Effector CD4-positive, alpha-beta T cell (primary cell): ENCODE measurements at places on chromosomes 4 and X.
A peak's percentile ranks its signal among the peaks of the same experiment; 100 is the strongest.

GRCh38 chrX:47620303-47620685, 637 bp upstream of the SYN1 start:
- DNase-seq, result no peak

GRCh38 chrX:46327566-46328115, 217.6 kb downstream of the ZNF674 start:
- no peak for DNase-seq

DNA sequence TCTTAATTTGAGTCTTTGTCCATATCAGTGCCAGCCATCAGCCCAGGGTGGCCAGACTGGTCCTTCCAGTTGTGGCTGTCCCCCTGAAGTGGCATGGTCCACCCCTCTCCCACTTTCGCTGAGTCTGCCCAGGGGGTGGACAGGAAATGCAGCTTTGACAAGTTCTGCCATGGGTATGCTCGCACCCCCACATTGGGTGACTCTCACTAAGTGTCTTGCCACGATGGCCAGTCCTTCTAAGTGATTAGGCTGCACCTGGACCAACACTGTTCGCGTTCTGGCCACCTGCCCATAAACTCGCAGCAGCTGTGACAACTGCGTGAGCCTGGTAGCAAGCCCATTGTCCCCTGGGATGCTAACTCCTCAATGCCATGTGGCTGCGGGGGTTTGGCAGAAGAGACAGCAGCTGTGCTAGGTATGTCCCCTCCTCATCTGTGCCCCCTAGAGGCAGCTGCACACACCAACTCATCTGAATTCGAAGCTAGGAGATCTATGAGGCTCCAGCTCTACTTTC, 10.0 kb upstream of the LNX1 start:
- DNase-seq, result no peak

DNA sequence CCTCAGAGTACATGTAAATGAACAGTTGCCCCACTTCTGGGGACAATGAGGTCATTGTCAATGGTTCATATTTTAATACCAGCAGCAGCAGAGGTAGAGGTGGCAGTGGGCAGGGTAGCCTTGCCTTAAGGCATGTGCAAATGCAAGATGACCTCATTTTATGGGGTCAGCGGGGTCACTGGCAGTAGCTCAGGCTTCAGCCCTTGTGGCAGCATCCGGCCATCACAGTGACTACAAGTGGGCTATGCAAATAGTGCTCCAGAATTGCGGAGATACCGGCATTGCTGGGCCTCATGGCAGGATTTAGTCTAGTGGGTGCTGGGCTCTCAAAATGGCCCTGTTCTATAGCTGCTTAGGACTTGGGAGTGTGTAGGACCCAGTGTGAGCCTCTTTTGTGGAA, 144.7 kb downstream of the FAM47A start:
- no peak for DNase-seq

- no peak for DNase-seq
Measured at GRCh38 chrX:39930786-39931528, 166.8 kb downstream of the BCOR start.

DNA sequence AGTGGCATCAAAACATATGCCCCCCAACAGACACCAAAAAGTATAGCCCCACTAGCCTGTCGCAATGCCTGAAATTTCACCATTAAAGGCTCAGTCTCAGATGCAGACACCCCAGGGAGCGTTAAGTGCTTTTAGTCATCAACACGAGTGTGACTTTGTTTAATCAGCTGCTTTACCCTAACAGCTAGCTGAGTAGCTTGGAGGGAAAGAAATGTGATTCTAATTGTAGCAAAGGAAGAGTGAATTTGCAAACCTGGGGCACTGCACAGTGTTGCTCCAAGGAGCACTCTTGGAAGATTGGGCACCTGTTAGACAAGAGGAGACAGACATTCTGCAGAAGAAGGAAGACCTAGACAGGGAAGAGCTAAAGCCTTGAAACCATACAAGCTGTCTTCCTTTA, 145.1 kb downstream of the BEND2 start:
- no peak for DNase-seq

DNA sequence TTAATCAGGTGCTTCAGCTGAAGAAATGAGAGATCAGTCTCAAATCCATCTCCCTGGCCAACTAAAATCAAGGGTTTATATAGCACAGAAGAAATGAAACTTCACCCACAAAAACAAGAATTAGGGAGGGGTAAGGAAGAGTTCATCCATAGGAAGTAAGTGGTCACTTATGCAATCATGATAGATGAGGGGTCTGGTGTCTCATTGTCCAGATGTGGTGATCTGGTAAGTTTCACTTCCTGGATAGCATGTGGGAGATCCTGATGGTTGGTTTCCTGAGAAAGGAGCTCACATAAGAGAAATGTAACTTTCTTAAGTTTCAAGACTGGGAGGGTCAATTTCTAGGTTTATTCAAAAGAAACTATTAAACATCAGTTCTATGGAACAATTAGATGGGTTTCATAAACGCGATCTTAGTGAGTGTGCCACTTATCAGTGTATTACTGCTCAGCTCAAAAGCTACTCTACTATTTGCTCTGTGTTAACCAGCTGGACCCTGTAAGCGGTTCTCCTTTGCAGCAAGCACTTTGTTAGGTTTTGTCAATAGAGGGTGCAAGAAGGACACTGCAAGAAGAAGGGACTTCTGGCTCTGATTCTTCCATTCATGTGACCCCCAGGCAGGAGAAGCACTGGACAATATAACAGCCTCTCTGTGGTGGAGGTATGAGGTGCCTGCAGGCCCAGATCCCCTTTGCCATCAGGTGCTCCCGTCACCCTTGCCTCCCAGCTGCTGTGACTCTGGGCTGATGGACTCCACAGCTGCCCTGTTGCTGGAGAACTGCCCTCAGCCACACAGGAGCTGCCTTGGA, 35.4 kb upstream of the HPSE start:
- no peak for DNase-seq

- no peak for DNase-seq
Measured at GRCh38 chr4:138775489-138775888, 240.1 kb upstream of the NOCT start.

GRCh38 chrX:21721195-21721594, 36.7 kb downstream of the SMPX start:
- no peak for DNase-seq

- no peak for DNase-seq
Measured at GRCh38 chr4:122663814-122664610, 43.1 kb upstream of the IL21 start.

DNA sequence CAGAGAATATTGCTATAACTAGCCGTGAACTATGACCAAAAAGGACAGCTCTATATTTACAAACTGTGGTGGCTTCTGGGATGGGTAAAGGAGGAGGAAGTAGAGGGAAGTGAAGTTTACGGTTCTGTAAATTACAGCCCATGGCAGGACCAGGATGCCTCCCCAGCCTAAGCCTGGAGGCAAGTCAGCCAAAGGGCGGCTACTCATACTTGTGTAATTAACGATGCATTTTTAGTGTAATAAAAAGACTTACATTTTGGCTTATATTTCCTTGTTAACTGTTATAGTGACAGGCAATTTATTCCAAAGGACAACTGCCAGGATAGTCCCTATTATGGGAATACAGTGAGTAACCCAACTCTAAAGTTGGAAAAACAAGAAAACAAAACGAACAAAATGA, 139.9 kb upstream of the OTUD4 start:
- DNase-seq, result no peak

- no peak for DNase-seq
Measured at GRCh38 chr4:132101526-132101925, 1047.6 kb upstream of the PCDH10 start.

DNA sequence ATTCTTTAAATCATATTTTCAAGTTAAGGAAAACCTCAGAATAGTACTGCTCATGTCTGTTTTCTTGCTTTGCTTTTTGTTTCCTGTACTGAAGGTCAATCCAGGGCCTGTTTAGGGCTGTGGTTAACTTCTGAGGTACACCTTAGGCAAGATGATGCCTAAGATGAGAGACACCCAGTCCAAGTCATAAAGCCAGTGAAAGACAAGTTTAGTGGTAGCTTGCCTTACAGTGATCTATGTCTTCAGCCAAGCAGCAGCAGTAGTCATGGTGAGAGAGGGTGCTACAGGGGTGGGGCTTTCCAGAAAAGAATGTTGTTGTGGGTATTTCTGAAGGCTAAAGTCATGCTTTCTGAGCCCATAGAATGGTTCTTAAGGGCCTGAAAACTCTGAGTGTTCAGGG, 173.7 kb downstream of the VSIG4 start:
- DNase-seq, result no peak

DNA sequence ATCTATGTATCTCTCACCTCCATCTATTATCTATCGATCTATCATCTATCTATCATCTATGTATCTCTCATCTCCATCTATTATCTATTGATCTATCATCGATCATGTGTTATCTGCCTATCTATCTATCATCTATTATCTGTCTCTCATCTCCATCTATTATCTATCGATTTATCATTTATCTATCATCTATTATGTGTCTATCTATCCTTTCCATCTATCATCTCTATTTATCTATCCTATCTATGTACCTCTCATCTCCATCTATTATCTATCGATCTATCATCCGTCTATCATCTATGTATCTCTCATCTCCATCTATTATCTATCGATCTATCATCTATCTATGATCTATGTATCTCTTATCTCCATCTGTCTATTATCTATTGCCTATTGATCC, 188.1 kb downstream of the ASMT start:
- DNase-seq, result no peak

- no peak for DNase-seq
Measured at GRCh38 chrX:64169988-64170387, 35.5 kb downstream of the AMER1 start.

GRCh38 chr4:1019729-1020470, 8.5 kb downstream of the FGFRL1 start:
- DNase-seq, result no peak

DNA sequence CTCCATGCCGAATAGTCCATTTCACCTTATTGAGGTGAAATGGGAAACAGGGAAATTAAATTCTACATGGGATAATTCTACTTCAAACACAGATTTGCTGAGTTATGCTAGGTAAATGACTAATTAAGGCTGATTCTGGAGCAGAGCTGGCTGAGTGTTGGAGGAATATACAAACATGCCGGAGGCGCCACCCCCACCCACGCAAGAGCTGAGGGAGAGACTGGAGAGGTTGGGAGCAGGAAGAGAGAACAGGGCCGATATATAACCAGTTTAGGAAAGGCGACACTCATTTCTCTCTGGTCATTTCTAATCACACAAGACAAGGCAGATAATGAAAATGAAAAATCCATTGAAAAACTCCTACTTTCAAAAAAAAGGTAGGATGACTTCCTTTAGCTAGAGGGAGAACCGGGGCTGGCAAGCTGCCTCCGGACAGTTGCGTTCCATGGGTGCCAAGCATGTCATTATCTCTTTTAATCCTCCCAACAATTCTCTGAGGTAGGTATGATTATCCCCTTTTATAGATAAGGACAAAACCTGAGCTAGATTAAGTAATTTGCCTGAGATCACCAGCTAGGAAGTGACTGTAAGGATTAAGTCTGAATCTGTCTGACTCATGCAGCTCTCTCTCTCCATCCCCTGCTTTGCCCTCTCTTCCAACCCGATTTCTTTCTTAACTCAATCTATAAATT, 27.6 kb upstream of the CFAP299 start:
- DNase-seq, result no peak

GRCh38 chr4:173530326-173531085, 477 bp upstream of the HAND2 start:
- DNase-seq, result no peak

- no peak for DNase-seq
Measured at GRCh38 chrX:14594521-14594920, 65.2 kb downstream of the GLRA2 start.

DNA sequence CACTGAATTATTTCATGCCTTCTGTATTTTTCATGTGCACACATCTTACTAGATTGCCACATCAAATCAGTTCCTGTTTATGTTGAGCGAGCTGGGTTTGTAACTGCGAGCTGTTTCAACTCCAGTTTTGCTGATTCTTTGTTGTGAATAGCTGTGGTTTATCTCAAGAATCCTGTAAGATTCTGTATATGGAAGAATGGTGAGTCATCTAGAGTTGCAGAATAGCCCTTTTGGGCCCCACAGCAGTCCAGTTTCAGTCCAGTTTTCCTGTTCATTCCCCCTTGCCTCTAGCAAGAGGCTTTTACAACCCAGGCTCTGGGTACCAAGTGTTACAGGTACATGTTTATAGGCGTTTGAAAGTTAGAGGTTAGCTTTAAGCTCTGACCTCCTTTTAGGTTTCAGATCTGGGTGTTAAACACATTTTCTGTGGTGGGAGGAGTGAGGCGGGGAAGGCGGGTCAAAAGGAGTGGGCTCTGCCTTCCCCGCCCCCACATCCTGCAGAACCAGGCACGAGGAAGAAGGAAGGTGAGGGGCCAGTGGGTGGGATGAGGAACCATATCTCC, 32.7 kb downstream of the TBC1D14 start:
- DNase-seq, result no peak

DNA sequence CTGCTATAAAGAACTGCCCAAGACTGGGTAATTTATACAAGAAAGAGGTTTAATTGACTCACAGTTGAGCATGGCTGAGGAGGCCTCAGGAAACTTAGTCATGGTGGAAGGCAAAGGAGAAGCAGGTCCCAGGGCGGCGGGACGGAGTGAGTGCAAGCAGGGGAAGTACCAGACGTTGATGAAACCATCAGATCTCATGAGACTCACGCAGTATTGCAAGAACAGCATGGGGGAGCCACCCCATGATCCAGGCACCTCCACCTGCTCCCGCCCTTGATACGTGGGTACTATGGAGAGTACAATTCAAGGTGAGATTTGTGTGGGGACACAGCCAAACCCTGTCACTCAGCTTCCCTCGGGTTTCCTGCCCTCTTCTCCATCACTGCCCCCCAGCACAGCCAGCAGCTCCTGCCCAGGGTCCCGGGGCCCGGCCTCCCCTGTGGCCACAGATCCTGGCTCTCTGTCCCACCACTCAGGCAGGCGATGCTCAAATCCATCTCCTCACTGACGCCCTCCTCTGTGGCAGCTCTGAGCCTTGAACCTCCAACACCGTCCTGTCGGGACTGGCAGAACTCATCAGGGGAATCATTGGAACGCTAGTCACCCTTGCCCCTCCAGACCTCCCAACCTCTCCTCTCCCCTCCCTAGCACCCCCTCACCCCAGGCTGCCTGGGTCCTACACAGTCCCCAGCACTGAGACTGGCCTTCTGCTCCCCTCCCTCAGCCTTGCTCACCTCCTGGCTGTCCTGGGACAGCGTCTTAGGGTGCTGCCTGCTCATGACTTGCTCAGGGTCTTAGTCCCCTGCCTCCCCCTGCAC, 37.6 kb downstream of the FGFRL1 start:
- no peak for DNase-seq

DNA sequence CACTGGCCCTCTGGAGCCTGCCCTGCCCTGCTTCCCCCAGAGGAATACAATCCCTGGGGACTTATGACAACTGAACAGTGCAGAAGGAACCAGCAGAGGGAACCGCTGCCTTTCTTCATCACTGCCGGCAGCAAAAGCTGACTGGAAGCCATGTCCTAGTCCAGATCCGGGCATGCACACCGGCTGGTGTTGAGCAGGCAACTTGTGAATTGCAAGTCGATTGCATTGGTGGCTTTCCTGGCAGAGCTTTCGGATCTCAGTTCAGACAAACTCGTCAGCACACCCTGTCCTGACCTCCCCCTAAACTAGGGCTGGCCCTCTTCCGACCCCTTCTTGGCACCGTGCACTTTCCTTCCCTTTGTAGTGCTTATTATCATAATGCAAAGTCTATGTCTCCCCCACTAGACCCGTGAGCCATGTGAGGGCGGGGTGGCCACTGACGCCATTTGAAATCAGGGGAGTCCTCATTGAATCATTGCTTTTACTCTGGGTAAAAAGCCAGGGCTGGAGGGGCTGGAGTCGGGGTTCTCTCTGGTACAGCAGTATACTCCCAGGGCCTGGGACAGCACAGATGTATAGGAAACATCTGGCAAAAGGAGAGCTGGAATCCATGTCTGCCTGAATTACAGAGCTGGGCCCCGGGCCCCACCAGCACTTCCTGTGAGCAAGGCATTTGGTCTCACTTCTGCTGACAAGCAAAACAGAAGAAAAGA, 1.8 kb downstream of the ARHGAP4 start:
- peak; percentile 40 for DNase-seq

GRCh38 chrX:72392042-72392441, 86.3 kb upstream of the CITED1 start:
- DNase-seq, result no peak
